Tongue (tissue), 3 donors: ENCODE measurements at places on chromosomes 7 and 10.
A peak's percentile ranks its signal among the peaks of the same experiment; 100 is the strongest.

GRCh38 chr10:50334273-50334672, 83.0 kb upstream of the ASAH2 start:
- no peak for DNase-seq

GRCh38 chr7:38775506-38776175, 133.3 kb downstream of the VPS41 start:
- no peak for DNase-seq

GRCh38 chr7:50706469-50706937, 76.2 kb downstream of the GRB10 start:
- DNase-seq, result no peak

- no peak for DNase-seq
These were observed 35.0 kb downstream of the GNA12 start for GRCh38 chr7:2808891-2809665.

DNA sequence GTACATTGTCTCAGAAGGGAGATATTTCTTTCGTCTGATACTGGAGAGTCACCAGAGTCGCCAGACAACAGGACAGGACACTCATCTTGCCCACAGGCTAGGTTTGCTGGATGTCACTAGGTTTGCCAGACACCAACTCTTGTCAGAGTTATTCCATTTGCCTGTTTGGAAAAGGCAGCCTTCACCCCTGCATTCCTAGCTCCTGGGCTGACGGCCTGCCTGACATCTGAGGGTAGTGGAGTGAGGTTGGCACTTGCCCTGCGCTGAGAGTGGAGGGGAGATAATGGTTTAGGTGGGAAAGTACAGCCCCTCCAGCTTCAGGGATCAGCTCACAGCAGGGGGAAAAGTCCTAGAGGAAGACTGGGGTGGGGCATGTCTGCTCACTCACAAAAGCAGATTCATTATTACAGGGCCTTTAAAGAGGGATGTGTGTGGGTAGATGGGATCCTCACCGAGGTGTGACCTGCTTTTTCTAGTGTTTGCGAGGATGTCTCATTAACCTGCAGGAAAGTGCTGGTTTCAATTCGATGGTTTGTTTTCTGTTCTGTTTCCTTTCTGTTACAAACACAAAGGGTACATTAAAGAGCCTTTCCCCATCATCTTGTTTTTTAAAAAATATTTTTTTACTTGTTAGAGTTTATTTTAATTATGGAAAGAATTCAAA, 79.3 kb upstream of the TNS3 start:
- DNase-seq, result no peak

DNA sequence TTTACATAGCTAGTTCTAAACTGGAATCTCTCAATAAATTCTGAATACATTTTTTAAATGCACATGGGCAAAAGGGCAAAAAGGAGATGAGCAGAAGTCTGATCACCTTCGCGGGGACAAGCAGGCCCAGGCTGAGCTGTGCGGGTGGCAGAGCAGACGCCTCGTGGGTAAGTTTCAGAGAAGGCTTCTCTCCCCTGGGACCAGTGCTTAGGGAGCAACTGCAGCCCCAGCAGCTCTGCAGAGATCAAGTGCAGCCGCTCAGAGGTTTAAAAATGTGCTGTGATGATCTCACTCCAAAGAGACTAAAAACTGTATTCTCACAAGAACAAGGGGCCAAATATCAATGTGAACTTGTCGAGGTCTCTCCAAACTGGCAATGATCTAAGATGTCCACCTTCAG, 264.3 kb upstream of the RNF32 start:
- DNase-seq, result peak; percentile 11

GRCh38 chr10:7488418-7488829, 77.6 kb upstream of the SFMBT2 start:
- peak; percentile 72 for DNase-seq

DNA sequence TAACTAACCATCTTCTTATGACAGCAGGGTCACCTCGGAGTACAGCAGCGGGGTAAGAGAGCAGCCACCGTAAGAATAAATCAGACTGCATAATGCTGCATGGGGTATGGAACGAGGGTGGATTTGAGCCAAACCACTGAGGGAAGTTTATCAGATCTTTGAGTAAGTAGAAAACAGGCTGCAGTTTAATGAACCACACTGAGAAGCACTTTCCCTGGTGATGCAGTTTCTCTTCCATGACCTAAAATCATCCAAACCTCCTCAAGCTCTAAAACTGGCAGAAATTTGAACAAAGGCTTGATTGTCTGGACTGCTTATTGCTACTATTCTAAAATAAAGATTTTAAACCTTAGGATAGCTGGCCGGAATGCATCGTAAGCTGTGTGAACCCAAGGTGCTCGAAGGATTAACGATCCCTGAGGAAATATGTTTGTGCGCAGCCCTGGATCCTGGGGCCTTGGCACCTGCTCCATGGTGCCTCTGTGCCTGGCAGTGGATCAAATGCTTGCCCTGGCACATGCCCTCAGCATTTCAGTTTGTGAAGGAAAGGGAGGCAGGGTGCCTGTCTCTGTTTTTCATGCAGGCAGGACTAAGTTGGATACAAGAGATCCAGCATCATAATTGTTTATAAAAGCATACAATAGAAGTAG, 322.7 kb downstream of the LHFPL3 start:
- no peak for DNase-seq

- no peak for DNase-seq
These were observed 508.8 kb downstream of the CCSER2 start for GRCh38 chr10:84837041-84837812.

DNA sequence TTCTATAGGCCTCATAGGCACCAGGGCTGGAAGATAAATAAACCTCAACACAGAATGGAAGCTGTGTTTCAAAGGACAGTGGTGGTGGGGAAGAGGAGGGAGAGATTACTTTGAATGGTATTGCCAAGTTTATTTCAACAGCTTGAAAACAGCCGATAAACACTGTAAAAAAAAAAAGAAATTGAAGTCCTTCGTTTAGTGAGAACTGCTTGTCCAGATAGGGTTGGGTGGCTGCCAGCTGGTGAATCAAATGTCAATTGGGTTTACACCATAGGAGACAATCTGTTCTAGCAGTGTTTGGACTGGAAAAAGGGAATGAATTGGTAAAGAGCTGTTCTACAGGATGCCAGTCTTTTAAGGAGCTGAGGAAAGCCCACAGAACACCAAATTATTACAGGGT, 254.8 kb downstream of the PHF14 start:
- DNase-seq, result peak; percentile 56

DNA sequence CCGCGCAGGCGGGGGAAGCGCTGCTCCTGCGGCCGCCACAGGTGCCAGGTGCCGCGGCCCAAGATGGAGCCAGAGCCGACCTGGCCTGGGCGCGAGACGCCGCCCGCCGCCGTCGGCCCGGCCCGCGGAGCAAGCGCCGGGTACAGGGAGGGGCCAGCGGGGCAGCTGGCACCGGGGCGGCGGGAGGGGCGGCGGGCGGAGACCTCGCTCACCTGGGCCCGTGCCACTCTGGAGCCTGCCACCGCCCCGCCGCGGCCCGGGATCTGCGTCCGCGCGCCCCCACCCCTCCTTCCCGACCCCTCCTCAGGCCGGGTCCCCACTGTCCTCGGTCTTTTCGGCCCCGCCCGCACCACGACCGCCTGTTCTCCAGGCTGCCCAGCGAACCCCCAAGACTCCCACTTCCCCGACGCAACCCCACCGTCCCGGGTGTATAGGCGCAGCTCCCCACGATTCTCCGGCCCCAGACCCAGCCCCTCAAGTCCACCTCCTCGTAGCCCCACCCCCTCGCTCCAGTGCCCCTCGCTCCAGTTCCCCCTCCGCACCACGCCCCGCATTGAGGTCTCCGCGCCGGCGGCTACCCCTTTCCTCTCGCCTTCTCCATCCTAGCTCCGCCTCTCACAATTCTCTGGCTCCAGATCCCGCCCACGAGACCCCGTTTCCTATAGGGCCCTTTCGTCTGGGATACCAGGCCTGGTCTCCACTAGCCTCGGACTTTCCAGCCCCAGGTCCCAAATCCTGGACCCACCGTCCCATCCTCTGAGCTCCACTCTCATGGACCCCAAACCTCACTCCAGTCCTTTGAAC, at the start of gene GPRIN2:
GPRIN2 (minus strand) TSS at position 144 of the 804 bp plus-strand sequence. CDS start 5,922 bp downstream, outside the sequence.
- no peak for DNase-seq

GRCh38 chr7:52959336-52959735, 76.1 kb upstream of the POM121L12 start:
- DNase-seq, result no peak

- peak; percentile 10 for DNase-seq
These were observed at the start of gene FAM237B for GRCh38 chr7:90320801-90321494. Gene FAM237B (minus strand): TSS chr7:90321304. CDS start chr7:90319748, 1,556 bp downstream.

GRCh38 chr7:103811997-103812396, 177.5 kb downstream of the RELN start:
- DNase-seq, result no peak

DNA sequence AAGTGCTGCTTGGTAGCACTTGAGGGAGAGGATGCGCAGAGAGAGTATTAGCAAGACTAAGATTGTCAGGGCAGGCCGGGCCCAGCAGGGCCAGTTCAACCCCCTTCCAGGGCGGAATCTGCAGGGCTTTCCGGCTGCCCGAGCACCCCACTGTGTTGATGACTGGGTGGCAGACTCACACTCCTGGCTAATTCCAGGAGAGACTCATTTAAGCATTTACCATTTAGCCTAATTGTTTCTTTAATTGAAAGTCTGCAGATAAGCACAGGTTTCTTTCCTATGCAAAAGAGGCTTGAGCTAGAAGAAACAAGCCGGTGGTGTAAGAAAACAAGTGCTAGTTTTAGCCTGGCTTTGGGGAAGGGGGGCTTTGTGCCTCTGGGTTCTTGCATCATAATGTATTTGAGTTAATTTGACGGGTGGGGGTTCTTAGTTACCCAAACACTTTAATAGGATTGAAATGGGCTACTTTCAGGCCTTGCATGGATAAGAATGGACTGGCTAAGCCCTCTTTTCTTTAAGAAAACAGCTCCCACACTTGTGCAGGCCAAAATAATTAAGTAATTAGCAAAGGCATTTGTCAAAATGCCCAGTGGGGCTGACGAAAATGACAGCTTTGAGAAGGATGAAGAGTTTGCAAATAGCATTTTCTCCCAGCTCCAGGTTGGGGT, 201.3 kb downstream of the MYOF start:
- no peak for DNase-seq

DNA sequence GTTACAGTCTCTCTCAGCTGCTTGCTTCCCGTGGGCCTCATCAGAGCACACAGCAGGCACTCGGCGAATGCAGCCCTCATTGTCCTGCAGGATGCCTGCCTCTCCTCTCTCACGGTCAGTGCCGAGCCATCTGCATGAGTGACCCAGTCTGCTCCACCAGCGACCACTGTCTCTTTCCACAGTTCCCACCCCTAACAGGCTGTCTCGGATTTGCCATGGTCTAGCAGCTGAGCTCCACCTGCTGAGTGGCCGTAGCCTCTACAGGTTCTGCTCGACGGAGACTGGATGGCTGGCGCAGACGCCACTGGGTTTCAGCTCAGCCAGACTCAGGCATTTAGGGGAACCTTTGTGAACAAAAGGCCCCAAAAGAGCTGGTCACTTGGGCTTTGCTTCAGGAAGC, 209.4 kb upstream of the FOXK1 start:
- peak; percentile 28 for DNase-seq

GRCh38 chr7:4158441-4159153, 523.5 kb upstream of the FOXK1 start:
- DNase-seq, result no peak

DNA sequence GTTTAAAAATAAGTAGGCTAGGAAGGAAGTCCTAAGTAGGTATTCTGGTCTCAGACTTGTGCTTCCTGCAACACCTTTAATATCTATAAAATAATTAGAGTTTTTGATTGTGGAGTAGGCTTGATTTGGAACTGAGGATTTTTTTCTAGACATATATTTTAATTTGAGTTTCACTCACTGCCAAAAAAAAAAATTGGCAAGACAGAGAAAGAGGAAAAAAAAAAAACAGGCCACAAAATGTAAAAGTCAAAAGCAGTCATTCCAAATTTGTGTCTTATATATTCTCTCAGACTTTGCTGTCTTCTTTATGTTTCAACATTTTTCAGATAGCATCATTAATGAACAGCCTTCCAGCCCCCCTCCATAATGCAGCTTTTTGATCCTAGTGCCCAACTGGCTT, 346.1 kb downstream of the NRG3 start:
- DNase-seq, result no peak

- DNase-seq, result no peak
These were observed 23.0 kb downstream of the ECHDC3 start for GRCh38 chr10:11765141-11765540.

DNA sequence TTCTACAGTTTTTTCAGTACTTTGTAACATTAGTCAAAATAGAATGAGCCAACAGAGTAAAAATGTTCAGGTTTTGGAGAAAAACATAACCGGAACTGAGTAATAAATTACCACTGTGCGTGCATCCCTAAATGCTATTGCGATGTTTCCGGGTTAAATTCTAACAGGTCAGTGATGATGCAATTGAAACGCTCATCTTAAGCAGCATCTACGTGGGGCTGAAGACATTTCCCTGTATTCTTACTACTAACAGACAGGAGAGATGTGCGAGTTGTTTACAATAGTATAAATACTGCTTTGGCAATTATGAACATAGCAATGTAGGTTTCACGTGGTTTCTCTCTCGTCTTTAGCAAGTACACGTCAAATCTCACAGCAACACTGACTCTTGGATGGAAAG, 149.4 kb downstream of the USP6NL start:
- DNase-seq, result no peak

DNA sequence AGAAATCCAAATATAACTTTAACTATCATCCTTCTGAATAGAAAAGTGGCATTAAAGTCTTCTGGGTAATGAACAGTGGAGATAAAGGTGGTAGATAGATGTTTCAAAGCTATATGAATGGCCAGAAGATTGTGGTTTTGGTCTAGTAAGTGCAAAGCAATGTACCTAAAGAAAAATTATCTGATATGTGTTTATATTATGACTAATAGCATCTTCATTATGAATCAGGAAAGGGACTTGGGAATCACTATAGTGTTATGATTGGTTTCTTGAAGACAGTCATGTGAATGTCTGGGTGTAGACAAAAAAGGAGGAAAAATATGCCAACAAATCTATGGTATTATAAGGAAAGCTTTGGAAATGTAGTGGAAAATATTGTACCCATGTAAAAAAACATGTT, 3.0 kb downstream of the ZNF518A start:
- no peak for DNase-seq

- DNase-seq, result peak; percentile 68
These were observed 33.5 kb upstream of the CPN1 start for GRCh38 chr10:100114976-100115770.

- DNase-seq, result no peak
These were observed at the start of gene NOS3 for GRCh38 chr7:150990416-150991186. Gene NOS3 (plus strand): TSS chr7:150991017. CDS start chr7:150993804, 2,787 bp downstream.

GRCh38 chr7:127678947-127679346, 27.0 kb downstream of the SND1 start:
- DNase-seq, result no peak

DNA sequence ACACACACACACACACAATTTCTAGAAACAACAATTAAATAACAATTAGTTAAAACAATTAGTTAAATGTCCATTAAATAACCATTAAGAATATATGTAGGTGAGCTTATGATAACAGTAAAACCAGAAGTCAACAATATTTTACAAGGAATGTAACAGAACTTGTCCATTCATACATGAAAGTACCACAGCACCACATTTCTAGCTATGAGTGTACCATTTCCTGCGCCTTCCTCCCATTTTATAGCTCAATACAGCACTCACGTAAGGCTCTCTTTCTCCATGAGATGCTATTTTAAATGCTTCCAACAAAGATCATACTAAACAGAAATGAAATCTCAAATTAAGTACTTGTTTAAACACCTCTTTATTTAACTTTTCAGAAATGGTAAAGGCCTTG, 367.3 kb upstream of the ZWINT start:
- no peak for DNase-seq
